ENCODE measurements at places on chromosomes 4 and X.

GRCh38 chrX:84666086-84666485 lies 163.8 kb upstream of the HDX start:
- no peak for DNase-seq

GRCh38 chr4:184274286-184274951 lies 56.7 kb upstream of the ENPP6 start:
- DNase-seq, result peak; percentile 63

GRCh38 chr4:174005422-174005821 lies 278.0 kb downstream of the FBXO8 start:
- no peak for DNase-seq

DNA sequence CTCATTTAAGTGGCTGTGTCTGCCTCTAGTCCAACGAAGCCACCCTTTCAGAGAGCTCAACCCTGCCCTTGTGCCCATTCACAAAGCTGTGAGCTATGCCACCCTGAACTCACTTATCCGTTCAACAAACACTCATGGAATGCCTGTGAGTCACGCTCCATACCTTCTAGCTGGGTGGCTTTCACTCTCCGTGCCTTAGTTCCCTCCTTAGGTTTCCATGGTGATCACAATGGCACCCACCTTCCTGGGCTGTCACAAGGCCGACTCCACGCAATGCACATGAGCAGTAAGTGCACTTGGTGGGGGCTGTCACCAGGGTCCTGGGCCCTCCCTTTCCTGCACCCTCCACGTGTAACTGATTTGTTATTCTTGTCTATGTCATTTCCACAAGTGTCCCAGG lies 37.2 kb upstream of the PPP2R2C start:
- peak; percentile 46 for DNase-seq

GRCh38 chr4:170853422-170854021 lies 763.8 kb upstream of the AADAT start:
- DNase-seq, result peak; percentile 71

DNA sequence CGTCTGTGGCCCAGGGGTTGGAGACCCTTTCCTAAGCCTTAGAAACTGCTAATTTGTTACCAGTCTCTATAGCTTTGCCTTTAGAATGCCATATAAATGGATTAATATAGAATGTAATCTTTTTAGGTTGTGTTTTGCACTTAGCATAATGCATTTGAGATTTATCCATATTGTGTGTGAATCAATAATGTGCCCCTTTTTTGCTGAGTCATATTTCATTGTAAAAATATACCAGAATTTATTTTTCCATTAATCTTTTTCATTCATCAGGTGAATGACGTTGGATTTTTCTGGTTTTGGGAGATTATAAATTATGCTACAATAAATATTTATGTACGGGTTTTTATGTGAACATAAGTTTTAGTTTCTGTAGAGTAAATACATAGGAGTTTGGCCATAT lies 478.8 kb upstream of the MAGEB18 start:
- no peak for DNase-seq

- no peak for DNase-seq
Measured at GRCh38 chr4:148434075-148434773, 8.0 kb downstream of the NR3C2 start.

- no peak for DNase-seq
Measured at GRCh38 chrX:46477435-46477834, 67.8 kb downstream of the ZNF674 start.

- peak; percentile 76 for DNase-seq
Measured at GRCh38 chr4:10054571-10055041, 33.3 kb upstream of the SLC2A9 start.

DNA sequence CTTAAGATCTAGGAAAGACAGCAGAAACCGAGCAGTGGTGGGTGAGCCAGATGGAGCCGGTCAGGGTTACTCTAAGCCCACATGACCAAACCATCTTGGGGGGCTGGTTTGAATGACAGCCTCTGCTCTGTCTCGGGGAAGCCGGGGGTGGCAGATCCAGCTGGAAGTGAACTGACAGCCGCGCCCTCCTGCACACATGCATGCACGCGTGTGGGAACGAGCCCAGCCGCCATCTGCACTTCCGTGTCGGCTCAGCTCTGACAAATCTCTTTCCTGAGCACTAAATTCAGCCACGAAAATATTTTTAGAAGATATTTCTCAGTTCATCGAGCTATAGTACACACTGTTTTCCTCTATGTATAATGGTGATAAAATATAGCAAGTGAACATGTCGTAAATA lies 115.5 kb downstream of the DCTD start:
- DNase-seq, result no peak

DNA sequence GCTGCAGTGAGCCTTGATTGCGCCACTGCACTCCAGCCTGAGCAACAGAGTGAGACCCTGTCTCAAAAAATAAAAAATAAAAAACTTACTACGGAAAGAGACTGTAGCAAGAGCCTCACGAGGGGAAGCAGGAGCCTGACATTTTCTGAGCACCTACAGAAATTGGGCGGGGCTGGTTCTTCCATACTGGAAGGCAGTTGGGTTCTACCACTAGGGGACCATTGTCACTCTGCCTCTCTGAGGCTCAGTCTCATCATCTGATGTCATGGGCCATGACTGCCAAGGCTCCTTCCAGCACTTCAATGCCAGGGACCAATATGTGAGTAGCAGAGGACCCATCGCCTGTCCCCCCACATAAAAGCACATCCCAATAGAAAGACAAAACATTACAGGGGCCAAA lies 8.2 kb downstream of the SH3KBP1 start:
- DNase-seq, result no peak

- DNase-seq, result no peak
Measured at GRCh38 chr4:15811703-15812337, 33.7 kb downstream of the CD38 start.

DNA sequence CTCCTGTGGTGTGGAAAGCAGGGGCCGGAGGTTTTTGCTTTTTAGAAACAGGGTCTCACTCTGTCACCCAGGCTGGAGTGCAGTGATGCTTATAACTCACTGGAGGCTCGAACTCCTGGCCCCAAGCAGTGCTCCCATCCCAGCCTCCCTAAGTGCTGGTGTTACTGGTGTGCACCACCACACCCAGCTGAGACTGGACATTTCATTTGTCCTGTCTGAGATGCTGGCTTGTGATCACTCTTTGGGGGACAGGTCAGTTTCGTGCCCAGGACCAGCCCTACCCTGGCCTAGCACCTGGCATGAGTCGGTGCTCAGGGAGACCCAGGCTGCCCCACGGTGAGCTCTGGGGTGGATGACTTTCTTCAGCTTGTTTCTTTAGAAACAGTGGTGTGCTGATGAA lies 11.3 kb downstream of the PSAPL1 start:
- DNase-seq, result no peak

- no peak for DNase-seq
Measured at GRCh38 chr4:98712607-98713006, 54.2 kb upstream of the TSPAN5 start.

- DNase-seq, result no peak
Measured at GRCh38 chrX:55220119-55220794, at the start of gene PAGE5. TSS of gene PAGE5 (plus strand) at chrX:55220346. CDS start at chrX:55221383, 1,037 bp downstream.
